Amygdala (tissue), 56 donors: ENCODE measurements at places on chromosomes 7 and 10.

- no peak for DNase-seq
Measured at GRCh38 chr10:93541402-93542357, 24.8 kb upstream of the FFAR4 start.

DNA sequence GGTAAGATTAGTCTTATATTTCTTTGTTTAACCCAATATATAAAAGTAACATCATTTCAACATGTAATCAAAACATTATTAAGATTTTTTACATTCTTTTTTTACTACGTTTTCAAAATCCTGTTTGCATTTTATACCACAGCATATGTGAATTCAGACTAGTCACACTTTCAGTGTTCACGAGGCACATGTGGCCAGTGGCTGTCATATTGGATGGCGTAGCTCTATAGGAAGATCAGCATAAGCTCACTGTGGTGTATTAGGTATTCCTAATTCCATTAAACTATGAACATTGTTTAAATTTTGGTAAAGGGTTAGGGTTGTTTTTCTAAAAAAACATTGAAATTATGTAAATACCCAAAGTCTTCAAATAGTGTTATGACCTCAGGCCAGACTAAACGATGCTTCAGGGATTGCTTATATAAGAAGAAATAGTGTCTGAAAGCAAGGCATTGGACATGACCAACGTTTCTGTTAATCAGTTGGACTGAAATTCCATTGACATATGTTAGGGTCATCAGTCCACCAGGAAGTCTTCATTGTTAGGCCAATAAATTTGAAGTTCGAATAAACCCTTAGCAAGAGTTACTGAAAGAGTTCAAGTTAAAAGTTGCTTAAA, 97.0 kb downstream of the BICC1 start:
- no peak for DNase-seq

DNA sequence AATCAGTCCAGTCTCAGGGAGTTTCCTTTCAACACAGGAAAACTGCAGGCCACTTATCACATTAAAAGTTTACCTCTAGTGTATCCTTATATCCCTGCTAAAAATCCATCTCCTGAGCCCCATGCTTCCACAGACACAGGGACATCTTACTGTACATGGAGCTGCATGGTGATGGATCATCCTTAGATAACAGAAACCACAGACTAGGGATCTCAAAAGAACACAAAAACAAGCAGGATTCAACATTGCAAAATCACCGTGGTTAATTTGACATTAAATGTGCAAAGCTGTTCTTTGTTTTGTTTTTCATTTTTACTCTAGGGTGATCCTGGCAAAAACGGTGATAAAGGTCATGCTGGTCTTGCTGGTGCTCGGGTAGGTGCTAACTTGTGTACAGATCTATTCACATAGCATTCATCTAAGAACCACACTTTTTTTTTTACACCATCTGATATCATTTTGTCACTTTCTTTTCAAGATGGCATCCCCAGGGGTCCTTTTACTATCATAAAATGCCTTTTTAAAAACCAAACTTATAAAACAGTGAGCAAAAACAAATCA, 18.1 kb downstream of the COL1A2 start:
- DNase-seq = no peak

DNA sequence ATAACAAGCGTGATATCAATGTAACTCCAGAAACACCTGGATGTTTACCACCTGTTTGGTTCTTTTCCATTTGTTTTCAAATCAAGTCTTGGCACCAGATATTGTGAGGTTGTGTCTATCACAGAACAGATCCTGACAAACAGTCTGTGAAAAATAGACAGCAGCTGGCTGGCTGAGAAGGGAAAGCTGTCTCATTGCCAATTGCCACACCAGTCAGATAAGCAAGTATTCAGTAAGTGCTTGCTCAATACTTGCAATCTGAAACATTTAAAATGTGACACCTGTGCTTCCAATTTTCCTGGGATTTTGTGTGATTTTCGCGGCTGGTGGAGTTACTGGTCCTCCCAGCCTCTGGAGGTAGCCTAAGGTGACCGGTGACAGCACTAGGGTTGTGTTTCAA, 147.9 kb upstream of the MYO3A start:
- DNase-seq = no peak

- DNase-seq = no peak
Measured at GRCh38 chr7:38127216-38128207, 50.5 kb upstream of the STARD3NL start.

GRCh38 chr7:127391591-127392181, 822 bp downstream of the ZNF800 start:
- peak; percentile 38 for DNase-seq

- DNase-seq = no peak
Measured at GRCh38 chr7:77570330-77571011, 33.4 kb downstream of the PTPN12 start.

DNA sequence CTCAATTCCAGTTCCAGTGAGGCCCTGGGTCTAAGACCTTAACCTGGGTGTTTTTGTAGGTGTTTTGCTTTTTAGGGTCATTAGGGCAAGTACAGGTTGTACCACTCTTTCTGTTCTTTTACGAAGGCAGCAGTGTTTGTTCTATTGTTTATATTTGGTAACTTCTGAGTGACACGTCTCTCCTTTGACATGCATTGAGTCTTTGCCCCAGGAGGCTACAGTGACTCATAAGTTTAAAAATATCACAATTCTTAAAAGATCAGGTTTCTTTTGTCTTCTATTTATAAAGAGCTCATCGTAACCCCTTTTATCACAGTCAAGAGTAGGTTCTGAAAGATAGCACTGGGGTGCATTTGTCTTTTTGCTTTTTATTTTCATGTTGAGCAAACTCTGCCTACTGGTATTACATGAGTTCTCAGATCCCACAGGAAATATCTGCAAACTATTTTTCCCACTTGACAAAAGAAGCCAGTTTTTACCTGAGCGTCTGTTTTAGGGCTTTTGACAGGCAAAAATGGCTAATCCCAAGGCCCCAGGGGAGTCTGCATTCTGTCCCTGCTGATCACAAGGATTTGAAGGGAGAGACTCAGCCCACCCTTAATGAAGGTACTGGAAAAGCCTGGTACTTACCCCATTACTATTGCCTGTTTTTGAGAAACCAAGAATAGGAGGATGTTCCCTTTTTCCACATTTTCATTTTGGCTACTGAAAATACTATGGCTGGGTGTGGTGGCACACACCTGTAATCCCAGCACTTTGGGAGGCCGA, 7.9 kb downstream of the NUDT13 start:
- no peak for DNase-seq

DNA sequence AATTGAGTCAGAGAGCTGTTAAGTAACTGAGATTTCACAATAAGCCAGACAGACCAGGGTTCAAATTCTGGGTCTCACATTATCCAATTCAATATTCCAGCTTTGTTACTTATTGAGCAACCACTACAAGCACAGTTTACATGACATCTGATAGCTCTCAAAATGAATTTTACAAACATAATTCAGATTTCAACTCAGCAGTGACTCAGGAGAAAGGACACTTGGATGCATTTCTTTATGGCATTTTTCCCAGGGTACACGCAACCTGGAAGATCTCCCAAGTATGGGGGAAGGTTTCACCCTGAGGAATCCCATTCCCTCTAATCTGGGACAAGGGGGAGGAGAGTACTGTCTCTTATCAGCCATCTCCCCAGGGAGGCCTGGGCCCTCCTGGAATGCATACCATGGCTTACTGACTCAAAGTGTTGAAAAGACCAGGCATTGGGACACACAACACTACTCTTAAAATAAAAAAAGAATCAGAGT, 102.4 kb downstream of the CFTR start:
- DNase-seq = no peak

GRCh38 chr7:83085299-83085698, 77.4 kb downstream of the PCLO start:
- DNase-seq = no peak

GRCh38 chr7:21939136-21939857, 6.4 kb downstream of the CDCA7L start:
- no peak for DNase-seq

GRCh38 chr7:6416516-6417145, 31.1 kb downstream of the DAGLB start:
- DNase-seq = no peak

DNA sequence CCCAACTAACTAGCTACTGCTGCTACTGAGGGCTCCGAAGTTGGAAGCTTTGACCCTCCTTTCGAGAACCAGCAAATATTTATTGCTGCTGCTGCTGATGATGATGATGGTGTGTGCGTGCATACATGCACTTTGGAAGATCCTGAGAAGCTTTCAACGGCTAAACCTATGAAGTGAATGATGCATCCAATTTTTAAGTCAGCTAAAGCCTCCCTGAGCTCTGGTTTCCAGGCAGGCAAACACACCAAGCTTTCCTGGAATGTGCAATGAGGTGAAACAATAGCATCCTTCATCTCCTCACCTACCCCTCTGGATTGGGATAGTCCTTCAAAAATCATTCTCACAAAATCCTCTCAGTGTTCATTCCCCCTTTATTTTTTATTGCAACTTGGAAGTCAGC, 13.9 kb downstream of the MACC1 start:
- DNase-seq = no peak

GRCh38 chr10:20173046-20173445, 356.8 kb downstream of the PLXDC2 start:
- DNase-seq = no peak

- DNase-seq = no peak
Measured at GRCh38 chr10:21512573-21513404, 12.7 kb downstream of the SKIDA1 start.

DNA sequence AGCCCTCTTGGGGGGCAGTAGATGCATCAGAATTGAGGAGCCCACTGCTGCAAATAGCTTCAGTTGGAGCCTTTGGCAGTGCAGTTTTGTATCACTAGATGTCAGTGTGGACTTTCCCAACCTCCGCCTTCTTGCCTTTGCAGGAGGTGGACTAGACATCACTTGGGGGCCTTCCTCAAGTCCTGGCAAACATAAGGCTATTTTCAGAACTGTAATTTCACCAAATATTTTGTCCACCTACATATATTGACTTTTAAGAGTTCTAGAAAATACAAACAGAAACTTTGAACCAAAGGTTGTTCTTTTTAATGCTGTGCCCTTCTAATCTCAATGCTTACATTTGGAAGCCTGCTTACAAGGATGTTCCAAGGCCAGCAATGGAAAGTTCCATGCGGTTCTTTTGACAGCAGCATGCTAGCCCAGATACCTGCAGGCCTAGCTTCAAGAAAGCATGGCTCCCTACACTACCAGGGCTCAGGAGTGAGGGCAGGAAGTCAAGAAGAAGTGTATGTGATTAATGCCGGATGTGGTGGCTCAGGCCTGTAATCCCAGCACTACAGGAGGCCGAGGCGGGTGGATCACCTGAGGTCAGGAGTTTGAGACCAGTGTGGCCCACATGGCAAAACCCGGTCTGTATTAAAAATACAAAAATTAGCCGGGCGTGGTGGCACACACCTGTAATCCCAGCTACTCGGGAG, 8.0 kb upstream of the ZNRF2 start:
- peak; percentile 71 for DNase-seq

- DNase-seq = no peak
Measured at GRCh38 chr7:1923409-1924257, 253.6 kb downstream of the ELFN1 start.

GRCh38 chr7:127667017-127667670, 15.2 kb downstream of the SND1 start:
- no peak for DNase-seq

DNA sequence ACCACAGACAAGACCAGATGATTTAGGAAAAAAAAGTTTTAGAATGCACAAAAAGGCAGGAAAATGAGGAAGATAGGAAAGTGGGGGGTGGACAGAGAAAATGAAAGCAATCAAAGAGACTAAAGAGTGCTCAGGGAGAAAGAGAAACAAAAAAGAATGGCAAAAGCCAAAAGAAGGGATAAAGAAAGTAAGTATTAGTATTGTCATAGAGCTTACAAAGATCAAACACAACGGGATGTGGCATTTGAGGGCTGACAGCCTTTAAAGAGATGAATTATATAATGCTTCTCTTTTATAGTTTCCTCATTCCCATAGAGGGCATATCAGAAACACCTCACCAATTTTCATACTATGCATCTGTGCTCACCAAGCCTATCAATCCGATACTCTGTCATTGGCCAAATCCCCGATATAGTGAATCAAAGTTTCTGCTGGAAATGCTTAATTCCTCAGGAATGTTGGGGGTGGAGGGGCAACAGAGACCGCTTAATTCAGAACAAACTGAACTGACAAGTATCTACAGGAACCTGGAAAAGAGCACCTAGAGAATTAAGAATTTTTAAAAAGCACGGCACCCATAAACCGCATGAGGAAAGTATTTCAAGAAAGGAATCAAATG, 2.7 kb downstream of the COG5 start:
- DNase-seq = no peak

GRCh38 chr7:77685233-77685632, 11.0 kb upstream of the RSBN1L start:
- no peak for DNase-seq

- DNase-seq = no peak
Measured at GRCh38 chr10:127945341-127945758, 38.4 kb downstream of the PTPRE start.

DNA sequence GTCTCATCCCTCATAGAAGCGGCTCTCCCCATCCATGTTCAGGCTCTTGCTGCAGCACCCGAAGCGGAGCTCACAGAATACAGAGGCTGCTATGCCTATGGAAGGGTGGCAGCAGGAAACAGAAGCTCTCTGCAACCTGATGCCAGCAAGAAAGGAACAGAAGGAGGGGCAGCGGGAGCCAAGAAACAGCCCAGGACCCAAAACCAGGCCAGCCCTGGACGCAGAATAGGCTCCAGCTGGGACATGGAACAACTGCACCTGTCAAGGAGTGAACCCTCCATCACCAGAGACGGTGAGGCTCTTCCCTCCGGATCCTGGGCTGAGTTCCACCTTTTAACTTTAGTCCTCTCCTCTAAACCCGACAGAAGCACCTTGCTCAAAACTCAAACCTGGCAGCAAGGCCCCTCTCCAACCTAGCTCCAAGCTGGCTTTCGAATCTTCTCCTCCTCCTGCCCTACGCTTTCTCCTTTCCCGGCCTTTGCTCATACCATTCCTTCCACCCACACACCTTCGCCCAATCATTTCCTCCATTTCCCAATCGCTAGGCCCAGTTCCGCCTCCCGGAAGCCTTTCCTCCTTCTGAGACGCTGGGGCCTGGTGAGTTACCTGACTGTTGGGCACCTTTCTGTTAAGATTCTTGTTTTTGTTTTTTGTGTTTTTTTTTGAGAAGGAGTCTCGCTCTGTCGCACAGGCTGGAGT, 122.8 kb upstream of the ZNF92 start:
- no peak for DNase-seq

DNA sequence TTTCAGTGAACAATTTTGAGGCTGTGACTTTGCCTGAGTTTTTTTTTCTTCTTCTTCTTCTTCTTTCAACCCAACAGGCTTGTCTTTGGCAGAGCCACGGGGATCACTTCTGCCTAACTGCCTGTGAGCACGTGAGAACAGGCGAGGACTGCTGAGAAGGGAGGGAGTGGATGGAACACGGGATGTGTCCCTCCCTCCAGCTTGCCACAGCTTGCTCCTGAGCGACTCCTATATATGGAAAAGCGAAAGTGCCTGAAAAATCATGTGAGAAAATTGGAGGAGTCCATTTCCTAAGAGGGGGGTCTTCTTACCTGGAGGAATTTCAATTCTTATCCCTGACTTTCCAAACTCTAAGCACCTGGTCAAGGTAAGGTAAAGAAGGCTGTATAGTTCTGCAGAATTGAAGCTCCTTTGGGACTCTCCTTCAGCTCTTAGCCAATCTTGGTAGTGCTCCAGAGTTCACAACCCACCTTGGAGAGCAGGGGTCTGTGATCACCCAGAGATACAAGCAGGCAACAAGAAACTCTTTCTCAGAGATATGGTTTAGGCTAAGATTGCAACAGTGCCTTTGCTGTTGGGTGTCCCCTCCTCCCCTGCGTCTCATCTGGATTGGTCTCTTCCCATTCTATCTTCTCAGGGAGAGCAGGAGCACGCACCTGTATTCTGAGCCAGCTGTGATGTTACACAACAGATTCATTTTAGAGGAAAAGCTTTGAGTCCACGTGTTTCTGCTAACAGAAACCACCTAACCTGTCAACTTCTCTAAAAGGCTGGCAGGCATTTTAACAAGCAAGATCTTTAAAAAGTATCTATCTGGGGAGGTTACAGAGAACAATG, at the start of gene MAT1A:
Gene MAT1A (minus strand): TSS at position 208 of the 837 bp plus-strand sequence. CDS start 235 bp downstream, outside the sequence.
- DNase-seq = no peak
